ENCODE measurements at places on chromosomes 2 and 18.

DNA sequence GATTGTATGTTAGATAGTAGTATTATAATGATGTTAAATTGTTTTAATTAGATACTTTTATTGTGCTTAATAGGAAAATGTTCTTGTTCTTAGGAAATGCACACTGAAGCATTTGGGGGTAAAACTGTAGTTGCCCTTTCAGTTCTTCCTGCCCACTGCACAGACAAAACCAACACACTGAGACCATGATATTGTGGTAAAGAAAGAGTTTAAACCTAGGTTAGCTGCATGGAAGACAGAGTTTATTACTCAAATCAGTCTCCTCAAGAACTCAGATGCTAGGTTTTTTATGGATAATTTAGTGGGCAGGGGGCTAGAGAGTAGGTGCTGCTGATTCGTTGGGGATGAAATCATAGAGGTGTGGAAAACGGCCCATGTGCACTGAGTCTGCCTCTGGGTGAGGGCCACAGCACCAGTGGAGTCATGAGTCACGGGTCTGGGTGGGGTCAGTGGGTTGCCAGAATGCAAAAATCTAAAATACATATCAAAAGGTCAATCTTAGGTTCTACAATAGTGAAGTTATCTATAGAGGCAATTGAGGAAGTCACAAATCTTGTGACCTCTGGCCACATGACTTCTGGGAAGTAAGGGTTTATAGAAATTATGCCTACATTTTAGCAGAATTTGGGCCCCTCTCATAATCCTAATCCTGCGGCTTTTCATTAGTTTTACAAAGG, 283.4 kb upstream of the FBXO11 start:
- H3K27ac ChIP-seq, result no peak overlapping the region
- H3K4me1 ChIP-seq, result no peaks in the 10 kb centered on the region
- H3K4me3 ChIP-seq, result no peak overlapping the region
- no peaks in the 10 kb centered on the region for H3K36me3 ChIP-seq
- no peak for DNase-seq

GRCh38 chr2:105256431-105257047, 15.0 kb downstream of the GPR45 start:
- H3K27me3 ChIP-seq, result no peaks in the 10 kb centered on the region
- H3K27ac ChIP-seq, result no peak overlapping the region
- peaks cover 8% of the 10 kb centered on the region for H3K4me1 ChIP-seq
- DNase-seq, result no peak
- H3K36me3 ChIP-seq, result no peaks in the 10 kb centered on the region

DNA sequence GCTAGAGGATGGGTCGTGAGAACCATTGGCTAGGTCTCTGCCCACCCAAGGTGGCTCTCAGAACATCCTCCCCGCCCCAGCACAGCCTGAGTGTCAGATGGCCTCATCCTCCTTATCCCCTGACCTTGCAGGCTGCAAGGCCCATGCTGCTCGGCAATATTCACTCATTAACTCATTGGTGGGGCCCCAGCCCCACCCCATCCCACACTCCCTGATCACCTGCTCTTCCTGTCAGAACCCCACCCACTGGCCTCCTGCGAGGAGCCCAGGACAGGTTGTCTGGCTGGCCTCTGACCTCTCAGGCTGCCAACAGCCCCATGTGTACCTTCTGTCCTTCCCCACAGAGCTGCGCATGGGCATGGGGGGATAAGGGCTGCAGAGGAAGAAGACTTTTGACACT, 5.3 kb downstream of the ADCY3 start:
- DNase-seq, result no peak
- no peaks in the 10 kb centered on the region for H3K27me3 ChIP-seq
- peaks cover 15% of the 10 kb centered on the region for H3K4me1 ChIP-seq
- H3K4me3 ChIP-seq, result no peak overlapping the region

DNA sequence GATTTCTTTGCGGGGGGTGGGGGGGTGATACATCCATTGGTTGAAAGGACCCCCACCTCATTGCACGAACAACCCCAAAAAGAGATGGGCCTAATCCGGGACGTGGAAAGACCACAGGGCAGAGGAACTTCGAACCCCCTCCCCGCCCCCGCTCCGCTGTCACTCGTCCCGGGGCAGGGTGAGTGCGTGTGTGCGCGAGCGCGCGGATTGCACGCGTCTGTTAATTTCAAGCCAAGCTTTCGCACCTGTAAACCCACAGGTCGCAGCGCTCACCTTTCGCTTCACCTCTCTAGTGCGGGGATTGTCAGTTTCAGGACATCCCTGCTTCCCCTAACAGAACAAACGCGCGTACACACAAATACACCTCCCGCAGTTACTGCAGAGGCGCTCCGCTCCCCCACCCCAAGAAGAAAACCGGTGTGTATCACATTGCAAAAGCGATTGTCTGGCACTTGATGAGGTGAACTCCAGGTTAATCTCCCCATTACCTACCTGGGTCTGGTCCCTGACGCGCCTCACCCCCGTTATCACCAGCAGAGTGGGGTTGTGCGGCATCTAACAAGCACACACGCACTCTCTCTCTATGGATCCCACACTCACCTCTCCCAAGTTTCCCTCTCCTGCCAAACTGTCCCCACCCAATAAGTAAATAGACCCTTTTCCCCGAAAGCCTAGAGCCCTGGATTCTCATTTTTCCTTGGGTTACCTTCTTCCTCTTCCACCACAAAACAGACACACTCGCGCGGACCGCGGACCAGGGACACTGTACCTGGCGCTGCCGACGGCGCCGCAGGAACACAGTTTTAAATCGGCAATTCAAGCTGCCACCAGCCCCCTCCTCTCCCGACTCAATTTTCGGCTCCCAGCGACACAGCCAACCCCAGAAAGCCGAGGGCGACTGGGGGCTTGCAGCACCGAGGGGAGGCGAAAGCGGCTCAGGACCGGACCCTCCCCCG, 1.0 kb downstream of the CYP26B1 start:
- no peaks in the 10 kb centered on the region for H3K27me3 ChIP-seq
- peak overlapping the region; percentile 67 for H3K4me3 ChIP-seq
- H3K27ac ChIP-seq, result no peak overlapping the region
- no peaks in the 10 kb centered on the region for H3K36me3 ChIP-seq
- H3K4me1 ChIP-seq, result no peaks in the 10 kb centered on the region

DNA sequence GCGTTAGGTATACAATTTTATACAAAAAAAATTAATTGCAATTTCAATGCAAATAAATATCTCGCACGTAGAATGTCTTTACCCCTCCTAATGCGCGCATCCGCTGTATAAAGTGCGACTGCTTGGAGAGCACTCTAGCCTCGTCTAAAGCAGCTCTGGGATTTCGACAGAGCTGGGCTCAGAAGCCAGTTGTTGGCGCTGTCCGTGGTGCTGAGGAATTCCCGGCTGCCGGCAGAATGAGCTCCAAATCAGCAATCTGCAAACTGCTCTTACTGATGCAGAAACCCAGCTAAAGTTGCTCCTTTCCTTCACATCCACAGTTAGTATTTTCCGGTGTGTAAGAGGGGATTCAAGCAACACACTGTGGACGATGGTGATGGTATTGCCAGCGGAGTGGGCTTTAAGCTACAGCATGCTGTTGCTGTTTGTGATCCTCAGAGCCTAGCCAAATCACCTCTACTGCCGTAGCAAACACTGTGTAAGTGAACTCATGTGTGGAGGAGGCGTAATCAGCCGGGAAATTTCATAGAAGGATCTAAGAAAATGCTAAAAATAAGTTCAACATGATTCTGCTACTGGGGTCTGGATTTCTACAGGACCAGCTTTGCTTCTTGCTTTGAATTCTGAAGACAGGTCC, at the start of gene VWC2L:
Gene VWC2L, plus strand, starts transcription at position 137 of the 637 bp plus-strand sequence. CDS start 3,140 bp downstream, outside the sequence.
- no peaks in the 10 kb centered on the region for H3K27me3 ChIP-seq
- no peak within 1 kb of the TSS for H3K27ac ChIP-seq
- H3K36me3 ChIP-seq, result no peaks in the 10 kb centered on the region
- no peak within 1 kb of the TSS for H3K4me3 ChIP-seq

GRCh38 chr2:128799730-128800129, 481.1 kb upstream of the HS6ST1 start:
- no peaks in the 10 kb centered on the region for H3K27me3 ChIP-seq
- no peaks in the 10 kb centered on the region for H3K36me3 ChIP-seq
- no peak overlapping the region for H3K27ac ChIP-seq

Data from SJCRH30 (cell line).